ENCODE measurements at places on chromosomes 2 and 18.

GRCh38 chr2:71932780-71933466, 214.7 kb downstream of the CYP26B1 start:
- no peak for DNase-seq

- DNase-seq, result no peak
Measured at GRCh38 chr2:36697424-36698066, 1.0 kb downstream of the VIT start.

GRCh38 chr2:190094316-190094871, 31.9 kb upstream of the MSTN start:
- DNase-seq, result no peak

DNA sequence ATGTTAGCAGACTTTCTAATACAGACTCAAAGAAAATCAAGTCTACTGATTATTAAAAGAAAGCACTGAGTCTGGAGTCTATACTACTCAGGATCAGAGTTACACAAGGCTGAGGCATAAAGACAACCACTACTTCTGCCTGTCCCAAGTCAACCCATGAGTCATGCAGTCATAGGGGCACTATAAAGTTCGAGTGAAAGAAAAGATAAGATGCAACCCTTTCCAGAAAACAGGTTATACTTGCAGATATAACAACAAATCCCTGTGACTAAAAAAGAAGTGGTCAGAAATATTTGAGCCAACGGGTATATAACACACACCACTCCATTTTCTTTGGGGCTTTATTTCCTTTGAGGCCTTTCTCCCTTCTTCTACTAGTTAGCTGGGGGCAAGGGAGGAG, 18.6 kb upstream of the SCRN3 start:
- DNase-seq, result no peak

DNA sequence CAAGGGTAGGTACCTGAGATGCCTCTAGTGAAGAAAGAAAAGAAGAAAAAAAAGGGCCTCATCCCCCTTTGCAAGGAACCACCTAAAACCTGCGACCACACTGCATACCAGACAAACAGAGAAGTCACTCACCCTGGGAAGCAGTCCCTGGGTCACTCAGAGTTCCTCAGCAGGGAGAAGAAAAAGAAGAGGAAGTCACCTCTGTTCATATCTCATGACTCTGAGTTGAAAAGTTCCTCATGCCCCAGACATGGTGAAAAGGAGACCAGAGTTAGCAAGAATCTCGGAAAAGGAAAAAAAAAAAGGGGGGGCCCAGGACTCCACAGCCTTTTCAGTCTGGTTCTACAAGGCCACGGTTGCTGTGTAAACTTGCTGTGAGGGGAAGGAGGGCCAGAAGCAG, 478.4 kb upstream of the NRXN1 start:
- DNase-seq, result no peak

GRCh38 chr2:40260437-40260836, 191.5 kb downstream of the SLC8A1 start:
- no peak for DNase-seq

DNA sequence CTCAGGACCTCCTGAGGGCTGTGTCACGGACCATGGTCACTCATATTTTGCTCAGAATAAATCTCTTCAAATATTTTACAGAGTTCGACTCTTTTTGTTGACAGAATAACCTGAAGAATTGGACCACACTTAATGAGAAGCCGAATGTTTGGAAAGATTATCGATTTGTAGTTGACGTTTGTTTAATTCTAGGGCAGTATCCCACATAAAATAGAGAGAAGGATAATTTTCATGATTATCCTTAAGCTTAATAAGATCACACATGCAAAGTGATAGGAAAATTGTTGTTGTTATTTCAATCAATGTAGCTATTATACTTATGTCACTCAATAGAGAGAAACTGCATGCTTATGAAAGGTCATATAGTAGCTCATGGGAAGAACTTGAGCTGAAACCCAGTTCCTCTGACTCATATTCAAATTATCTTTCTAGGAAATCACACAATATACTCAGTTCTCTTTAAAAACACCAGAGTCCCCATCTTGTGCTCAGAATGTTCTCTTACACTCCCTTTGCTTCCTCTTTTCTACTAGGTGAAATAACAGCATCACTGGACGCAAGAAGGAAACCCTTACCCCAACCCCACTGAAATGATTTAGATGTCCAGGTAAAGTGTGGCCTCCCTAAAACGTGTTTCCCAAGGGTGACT, 982.1 kb downstream of the TSN start:
- DNase-seq, result no peak

DNA sequence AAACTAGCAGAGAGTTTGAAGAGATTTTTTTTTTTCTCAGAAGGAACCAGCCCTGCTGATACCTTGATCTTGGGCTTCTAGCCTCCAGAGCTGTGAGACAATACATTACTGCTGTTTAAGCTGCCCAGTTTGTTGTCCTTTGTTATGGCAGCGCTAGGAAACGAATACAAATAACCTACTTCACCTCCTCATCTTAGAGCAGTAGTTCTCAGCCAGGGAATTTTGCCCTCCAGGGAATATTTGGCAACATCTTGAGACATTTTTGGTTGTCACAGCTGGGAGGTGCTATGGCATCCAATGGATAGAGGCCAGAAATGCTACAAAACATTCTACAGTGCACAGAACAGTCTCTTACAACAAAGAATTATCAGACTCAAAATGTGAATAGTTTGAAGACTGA, 43.9 kb upstream of the BCL11A start:
- no peak for DNase-seq

GRCh38 chr2:9201185-9201891, 5.3 kb upstream of the ASAP2 start:
- DNase-seq, result no peak

- no peak for DNase-seq
Measured at GRCh38 chr2:238513346-238513745, 86.6 kb downstream of the ASB1 start.

- no peak for DNase-seq
Measured at GRCh38 chr2:234191819-234192407, 141.4 kb downstream of the SPP2 start.

GRCh38 chr2:45978302-45978859, 318.8 kb upstream of the EPAS1 start:
- DNase-seq, result no peak

- DNase-seq, result no peak
Measured at GRCh38 chr2:8389431-8390108, 292.3 kb upstream of the ID2 start.

- no peak for DNase-seq
Measured at GRCh38 chr2:18831916-18832510, 242.6 kb upstream of the NT5C1B start.

GRCh38 chr2:239815671-239816070, 209.5 kb downstream of the NDUFA10 start:
- no peak for DNase-seq

- DNase-seq, result no peak
Measured at GRCh38 chr18:13185675-13186198, 32.8 kb upstream of the LDLRAD4 start.

GRCh38 chr2:214837466-214837865, 28.0 kb upstream of the BARD1 start:
- DNase-seq, result no peak

GRCh38 chr2:172066394-172066886, 18.9 kb upstream of the DLX1 start:
- DNase-seq, result no peak

DNA sequence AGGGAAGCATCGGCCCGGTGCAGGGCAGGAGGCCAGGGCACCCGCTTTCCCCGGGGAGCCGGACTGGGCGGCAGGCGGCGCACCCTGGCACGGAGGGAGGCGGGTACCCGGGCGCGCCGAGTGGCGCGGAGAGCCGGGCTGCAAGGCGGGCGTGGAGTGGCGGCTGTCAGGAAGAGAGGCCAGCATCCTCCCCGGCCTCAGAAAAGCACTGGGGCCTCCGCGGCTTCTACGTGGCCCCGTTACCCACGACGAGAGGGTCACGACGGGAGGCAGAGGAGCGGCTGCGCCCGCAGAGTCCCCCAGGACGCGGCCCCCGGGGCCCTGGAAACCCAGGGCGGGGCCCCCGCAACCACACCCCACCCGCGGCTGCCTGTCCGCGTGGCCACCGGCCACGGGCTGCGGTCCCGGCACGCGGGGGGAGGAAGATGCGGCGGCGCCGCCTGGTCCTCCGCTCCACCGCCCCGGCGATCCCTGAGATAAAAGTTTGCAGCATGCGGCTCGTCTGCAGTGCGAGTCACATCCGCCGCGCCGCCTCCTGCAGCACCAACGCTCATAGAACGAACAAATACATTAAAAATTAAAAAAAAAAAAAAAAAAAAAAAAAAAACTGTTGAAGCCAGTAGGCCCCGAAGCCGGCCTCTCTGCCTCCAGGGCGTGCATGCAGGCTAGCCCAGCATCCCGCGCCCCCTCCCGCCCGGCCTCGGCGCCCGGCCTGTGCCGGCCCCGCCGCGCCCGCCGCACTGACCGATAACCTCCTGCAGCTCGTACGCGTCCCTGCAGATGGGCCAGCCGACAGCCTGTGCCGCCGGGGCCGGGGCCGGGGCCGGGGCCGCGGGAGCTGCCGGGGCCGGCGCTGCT, 683 bp downstream of the STK39 start:
- peak; percentile 77 for DNase-seq

GRCh38 chr18:78611201-78611800, 368.3 kb upstream of the SALL3 start:
- DNase-seq, result no peak

- DNase-seq, result no peak
Measured at GRCh38 chr2:105141099-105141614, 100.4 kb upstream of the GPR45 start.

GRCh38 chr2:12131975-12132374, 385.5 kb downstream of the LPIN1 start:
- DNase-seq, result no peak

GRCh38 chr2:79982445-79982844, 322.1 kb downstream of the LRRTM1 start:
- DNase-seq, result no peak

DNA sequence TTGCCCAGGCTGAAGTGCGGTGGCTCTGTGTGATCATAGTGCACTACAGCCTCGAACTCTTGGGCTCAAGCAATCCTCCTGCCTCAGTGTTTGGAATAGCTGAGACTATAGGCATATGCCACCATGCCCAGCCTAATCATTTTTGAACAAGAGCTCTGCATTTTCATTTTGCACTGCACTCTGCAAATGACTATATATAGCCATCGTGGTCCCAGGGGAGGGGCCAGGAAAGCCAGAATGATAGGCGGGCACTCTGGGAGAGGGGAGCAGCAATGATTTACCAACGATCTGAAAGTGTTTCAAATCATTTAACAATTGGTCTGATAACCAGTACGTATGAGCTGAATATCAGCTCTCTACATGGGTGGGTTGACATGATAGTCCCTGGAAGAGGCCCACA, 22.3 kb upstream of the ST3GAL5 start:
- DNase-seq, result no peak

DNA sequence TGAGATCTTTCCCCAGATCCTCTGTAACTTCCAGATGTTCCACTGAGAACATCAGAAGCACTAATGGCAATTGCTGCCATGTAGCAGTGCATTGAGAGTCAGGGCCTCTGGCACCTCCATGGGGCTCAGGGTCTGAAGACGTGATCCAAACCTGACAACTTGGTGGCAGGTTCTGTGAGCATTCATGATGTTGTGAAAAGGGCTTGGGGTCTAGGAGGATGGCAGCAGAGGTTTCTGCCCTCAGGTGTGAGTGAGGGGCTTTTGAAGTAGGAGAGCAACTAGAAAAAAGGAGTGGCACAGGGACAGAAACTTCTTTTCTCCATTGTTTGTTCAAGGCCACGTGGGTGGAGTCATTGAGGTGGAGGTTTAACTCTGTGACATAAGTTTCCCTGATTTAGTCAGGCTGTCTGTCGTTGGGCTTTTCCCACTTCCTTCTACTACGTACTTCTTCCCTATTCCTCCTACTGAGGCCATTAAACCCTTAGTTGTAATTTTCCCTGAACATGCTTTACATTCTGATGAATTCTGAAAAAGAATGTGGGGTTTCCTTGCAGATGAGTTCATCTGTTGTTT, 13.1 kb downstream of the CFLAR start:
- DNase-seq, result no peak

DNA sequence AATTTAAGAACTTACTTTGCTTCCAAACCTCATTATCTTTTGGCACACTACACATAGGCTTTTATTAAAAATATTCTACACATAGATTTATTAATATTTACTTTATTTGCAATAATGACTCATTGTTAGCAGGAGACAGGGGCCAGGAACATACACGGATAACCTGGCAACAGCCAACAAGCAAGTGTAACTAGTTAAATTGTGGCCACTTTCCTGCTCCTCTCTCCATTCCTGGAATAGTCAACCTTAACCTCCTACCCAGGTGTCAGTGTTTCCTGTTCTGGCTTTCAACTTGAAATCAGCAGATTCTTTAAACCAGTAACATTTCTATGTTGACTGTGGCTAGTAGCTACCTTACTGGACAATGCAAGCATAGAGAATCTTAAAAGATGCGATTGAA, 26.5 kb downstream of the ACVR1 start:
- DNase-seq, result no peak

- DNase-seq, result no peak
Measured at GRCh38 chr18:6592522-6592921, 137.0 kb upstream of the ARHGAP28 start.

- DNase-seq, result no peak
Measured at GRCh38 chr18:275486-275885, 7.6 kb upstream of the THOC1 start.

GRCh38 chr2:226643946-226644282, 155.7 kb downstream of the IRS1 start:
- DNase-seq, result no peak

DNA sequence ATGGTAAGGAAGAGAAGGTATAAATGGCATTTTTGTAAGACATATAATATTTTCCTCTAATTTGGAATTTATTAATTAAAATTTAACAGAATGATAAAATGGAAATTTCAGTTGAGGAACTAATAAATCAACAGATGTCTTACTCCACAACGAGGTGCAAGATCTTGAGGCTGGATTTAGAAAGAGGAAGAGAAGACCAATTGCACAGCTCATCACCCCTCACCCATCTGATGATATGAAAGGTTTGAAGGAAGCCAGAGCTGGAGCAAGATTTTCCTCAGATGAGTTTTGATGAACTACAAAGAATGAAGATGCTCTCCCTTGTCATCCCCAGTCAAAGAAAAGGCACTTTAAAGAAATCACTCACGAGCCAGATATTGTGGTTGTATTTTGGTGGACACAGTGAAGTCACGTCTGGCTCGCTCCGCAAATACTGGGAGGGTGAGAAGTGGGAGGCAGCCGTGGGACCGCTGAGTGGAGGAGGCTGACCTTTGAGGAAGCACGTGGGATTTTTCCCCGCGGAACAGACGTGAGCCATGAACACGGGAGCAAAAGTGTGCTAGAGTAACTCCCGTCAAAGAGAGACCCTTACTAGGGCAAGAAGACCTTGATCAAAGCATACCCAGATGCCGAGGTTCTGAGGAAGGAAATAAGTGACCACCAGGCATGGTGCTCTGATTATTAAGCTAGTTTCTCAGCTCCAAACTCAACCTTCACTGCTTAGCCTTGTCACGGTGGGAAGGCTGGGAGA, 511.4 kb downstream of the RNF144A start:
- DNase-seq, result no peak

DNA sequence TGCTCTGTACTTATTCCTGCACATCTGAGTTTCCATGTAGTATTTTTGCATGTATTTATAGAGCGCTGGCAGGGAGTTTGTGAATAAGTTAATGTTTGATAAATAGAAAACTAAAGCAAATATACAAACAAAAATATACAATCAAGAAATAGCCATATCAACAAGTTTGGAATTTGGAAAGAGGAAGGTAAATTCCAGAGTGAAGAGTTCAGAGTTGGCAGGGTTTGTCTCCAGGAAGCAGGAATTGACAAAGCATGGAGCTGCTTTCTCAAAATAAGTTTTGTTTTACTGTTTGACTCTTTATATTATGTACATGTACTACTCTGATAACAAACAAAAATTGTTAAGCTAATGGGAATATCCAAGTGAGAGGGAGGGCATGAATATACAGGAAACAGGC, 80.3 kb downstream of the SPOPL start:
- no peak for DNase-seq

- no peak for DNase-seq
Measured at GRCh38 chr2:236892721-236893120, 193.0 kb upstream of the COPS8 start.
